Activated CD8-positive, alpha-beta memory T cell treated with anti-CD3 and anti-CD28 coated beads for 1 hour (primary cell): ENCODE measurements at places on chromosomes 16 and 17.

- DNase-seq = peak; percentile 76
These were observed 44.9 kb downstream of the PRSS54 start for GRCh38 chr16:58249780-58250478.

GRCh38 chr16:3458852-3459361 is 15.4 kb downstream of the NAA60 start:
- DNase-seq = no peak

GRCh38 chr16:16937576-16937975 is 533.2 kb downstream of the XYLT1 start:
- DNase-seq = no peak

DNA sequence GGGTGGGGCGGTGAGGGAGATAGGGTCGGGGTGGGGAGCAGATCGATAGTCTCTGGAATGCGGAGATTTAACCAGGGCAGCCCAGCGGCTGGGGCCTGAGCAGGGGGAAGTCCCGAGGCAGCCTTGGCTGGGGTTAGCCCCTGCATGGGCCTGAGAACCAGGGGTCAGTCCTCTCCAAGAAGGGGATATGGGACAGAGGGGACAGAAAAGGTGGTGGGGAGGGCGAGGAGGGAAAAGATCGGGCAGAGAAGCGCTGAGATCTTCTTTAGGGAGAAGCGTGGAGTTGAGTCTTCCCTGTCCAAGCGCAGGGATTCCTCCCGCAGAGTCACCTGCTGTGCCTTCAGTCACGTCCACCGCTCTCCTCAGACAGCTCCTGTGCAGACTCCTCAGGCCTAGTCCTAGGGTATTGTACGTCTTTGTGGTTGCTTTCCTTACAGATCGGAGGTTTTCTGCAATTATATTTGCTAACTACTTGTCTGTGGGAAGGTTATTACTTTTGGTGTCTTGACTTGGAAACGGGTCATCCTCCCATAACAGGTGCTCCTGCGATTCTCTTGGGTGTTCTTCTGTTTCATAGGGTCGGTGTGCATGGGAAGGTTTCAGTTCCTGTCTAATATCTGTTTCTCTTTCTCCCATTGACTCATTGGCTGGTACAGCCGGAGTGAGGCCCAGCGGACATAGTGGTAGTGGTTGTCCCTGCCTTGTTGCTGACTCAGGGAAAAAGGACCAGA is 952 bp downstream of the CD300A start:
- no peak for DNase-seq

- no peak for DNase-seq
These were observed 13.8 kb downstream of the IGSF6 start for GRCh38 chr16:21638573-21638975.

DNA sequence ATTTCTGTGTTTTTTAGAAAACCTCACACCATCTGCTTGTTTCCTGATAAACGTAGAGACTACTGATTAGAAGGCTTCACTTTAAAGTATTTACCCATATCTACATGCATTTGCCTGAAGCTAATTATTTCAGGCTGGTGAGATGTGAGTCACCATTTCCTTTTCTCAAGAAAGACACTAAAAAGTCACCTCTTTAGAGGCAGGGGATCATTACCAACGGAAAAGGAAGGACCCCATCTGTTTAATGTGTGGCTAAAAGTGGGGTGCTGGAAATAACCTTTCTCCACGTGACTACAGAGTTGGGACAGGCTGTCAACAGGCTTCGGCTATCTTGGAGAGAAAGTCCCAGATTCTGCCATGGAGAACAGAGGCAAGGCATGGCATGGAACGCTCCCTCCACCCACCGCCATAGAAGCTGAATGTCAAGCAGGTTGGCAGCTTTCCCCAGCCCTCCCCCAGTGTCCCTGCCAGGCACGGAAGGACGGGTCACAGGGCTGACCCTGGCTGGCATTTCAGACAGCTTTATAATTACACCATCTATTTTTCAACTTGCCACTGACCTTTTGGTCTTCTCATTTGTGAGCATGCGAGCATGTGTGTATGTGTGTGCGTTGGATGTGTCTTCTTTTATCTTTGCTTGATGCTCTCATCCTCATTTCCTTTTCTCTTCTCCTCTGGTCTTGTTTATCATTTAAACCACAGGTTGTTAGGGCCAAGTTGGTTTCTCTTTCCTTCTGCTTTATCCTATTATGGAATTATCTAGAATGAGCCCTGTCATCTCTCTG is 157.0 kb downstream of the CPPED1 start:
- no peak for DNase-seq

- DNase-seq = no peak
These were observed 58.0 kb upstream of the GSE1 start for GRCh38 chr16:85554889-85555718.

GRCh38 chr17:80968602-80969029 is 23.0 kb upstream of the CHMP6 start:
- no peak for DNase-seq

GRCh38 chr16:77376358-77376757 is 58.5 kb downstream of the ADAMTS18 start:
- peak; percentile 0 for DNase-seq

DNA sequence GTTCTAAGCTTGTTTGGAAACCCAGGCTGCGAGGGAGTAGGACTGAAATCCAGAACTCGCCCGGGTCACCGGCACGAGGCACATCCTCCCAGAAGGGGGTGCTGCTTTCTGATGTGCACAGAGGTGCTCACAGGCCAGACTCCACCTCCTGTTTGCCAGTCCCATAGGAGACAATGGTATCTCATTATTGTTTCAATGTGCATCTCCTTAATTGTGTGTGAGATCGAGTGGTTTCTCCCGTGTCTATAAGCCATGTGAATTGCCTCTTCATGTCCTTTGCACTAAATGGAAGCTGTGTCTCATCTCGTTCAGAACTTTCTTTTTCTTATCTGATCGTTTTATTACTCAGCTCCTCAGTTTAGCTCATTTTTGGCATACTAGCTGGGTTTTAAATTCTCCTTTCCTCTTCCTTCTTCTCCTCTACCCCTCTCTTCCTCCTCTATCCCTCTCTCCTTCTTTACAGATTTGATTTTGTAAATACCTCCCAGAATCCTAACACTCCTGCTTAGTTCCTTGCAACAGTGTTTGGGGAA is 32.1 kb upstream of the PRKCB start:
- peak; percentile 56 for DNase-seq

DNA sequence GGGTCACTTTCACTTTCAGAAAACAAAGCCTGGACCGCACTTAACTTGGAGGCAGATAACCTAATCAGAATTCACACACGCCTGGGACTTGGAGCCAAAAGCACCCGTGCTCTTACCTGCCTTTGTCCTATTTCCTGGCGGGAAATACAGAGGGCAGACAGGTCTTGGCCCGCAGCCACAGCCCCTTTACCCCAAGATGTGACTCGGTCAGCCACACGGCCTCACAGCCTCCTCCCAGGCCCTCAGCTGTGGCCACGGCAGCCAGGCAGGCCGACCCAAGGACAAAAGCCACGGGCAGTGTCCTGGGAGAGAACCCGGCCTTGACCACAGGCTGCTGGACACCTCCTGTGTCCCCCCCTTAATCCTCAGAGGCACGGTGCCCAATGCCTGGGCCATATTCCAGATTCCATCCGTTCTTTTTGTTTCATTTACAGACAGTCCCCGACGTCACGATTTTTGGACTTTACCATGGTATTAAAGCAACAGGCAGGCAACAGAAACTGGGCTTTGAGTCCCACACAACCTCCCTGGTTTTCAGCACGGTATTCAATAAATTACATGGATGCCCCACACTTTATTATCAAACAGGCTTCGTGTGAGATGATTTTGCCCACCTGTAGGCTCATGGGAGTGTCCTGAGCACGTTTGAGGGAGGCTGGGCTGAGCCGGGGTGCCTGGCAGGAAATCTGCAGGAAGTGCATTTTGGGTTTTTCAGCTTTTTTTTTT is 30.1 kb upstream of the GAA start:
- no peak for DNase-seq

GRCh38 chr17:70767102-70767701 is 597.9 kb downstream of the KCNJ2 start:
- DNase-seq = no peak
